ENCODE measurements at places on chromosomes 5 and 9.

- no peak for DNase-seq
These were observed 37.6 kb upstream of the TRMT10B start for GRCh38 chr9:37715991-37716505.

DNA sequence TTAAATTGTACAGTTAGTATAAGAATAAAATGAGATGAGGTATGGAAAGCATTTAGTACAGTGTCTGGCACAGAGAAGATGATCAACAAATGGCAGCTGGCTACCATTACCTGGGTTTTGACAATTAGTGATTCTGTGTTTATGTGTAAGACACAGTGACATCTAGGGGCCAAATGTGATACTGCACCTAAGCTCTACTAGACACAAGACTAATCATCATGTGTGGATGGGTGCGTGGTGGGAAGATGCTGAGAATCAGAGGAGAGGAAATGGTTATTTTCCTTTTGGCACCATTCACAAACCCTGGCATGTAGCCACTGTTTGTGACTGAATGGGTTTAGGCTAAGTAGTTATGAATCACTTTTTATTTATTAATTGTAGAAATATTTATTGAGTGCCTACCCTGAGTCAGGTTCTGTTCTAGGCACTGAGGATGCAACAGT is 109.8 kb upstream of the TBC1D2 start:
- DNase-seq, result no peak

- no peak for DNase-seq
These were observed 116.0 kb upstream of the PPP1R26 start for GRCh38 chr9:135363596-135363995.

DNA sequence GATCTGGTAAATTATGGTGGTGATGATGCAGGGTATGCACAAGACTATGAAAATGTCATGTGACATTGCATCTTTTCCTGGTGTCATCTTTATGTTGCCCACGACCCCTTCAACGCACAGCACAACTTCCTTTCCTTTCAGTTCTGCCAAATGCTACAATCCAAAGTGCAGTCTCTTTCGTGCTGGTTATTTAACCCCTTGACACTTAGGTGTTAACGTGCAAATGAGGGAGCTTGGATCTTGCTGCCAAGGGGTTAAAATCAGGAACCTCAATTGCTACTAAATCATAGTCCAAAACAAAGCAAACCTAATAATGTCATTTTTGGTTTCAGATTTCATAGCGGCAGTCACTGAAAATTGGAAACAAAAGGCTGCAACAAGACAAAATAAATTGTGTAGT is 16.0 kb downstream of the CTSL start:
- no peak for DNase-seq

DNA sequence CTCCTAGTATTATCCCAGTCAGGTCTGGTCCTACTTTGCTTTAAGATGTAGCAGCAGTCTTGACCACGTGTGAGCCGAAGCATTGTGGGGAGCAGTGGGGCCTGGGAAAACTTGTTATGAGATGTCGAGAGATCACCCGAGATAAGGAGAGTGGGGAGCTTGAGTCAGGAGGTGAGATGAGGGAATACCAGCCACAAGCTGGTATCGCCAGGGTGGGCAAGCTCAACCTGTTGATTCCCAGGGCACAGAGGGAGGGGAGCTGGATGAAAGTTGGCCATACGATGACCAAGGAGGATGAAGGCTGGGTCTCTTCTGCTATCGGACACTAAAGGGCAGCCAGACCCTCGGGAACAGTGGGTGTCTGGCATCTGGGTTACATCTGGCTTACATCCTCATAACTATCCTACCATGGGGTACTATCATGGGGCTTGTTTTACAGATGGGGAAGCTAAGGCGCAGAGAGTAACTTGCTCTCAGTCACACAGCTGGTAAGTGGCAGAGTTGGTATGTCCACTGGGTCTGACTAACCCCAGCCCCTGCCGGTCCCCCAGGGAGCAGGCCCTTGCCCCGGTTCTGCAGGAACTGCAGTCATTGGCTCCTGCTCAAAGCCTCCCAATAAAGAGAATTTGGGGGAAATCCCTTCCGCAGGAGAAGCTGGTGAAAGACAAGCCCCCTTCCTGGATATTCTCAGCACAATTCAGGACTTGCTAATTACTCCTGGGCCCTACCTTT is 13.4 kb upstream of the TIFAB start:
- no peak for DNase-seq
